Activated T-helper 9 cell treated with anti-CD3 and anti-CD28 coated beads, Interleukin-2, amount 50 U/mL, for 16 hours (primary cell): ENCODE measurements at places on chromosomes 6 and 20.

GRCh38 chr6:25410102-25410501 lies 130.9 kb downstream of the CARMIL1 start:
- no peak for DNase-seq

- DNase-seq = no peak
Measured at GRCh38 chr6:152050451-152051195, 243.1 kb downstream of the ESR1 start.

DNA sequence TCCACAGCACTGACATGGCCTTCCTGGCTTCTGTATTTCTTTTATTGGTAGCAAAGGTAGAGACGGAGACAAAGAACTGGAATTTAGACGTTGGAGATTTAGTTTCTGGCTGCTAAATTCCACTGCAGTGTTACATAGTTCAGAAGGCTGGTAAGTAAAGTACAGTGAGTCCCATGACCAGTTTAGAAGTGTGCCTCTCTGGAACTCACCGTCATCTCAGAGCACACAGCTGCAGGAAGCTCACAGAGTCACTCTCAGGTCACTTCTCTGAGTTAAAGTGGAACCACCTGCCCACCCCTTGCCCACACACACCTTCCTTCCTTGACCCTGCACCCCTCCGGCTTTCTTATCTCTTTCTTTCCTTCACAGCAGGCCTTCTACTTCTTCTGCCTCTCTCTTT lies 19.6 kb upstream of the BMP6 start:
- no peak for DNase-seq

GRCh38 chr6:21992178-21992967 lies 304.5 kb downstream of the PRL start:
- no peak for DNase-seq

DNA sequence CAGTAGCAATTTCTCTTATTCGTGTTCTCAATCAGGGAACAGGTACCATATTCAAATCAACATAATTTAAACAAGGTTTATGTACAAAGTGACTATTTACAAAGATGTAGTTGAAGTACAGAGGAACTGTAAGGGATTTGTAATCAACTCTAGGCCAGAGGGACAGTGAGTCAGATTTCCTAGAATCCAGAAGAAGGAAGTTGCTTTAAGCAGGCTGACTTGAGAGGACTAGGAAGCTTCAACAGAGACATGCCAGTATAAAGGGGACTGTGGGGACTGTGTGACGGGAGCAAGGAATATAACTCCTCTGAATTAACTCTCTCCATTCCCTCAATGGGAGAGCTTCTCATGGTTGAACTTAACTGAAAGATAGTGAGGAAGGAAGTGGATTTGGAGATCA lies 427.4 kb upstream of the JAG1 start:
- DNase-seq = no peak
